ENCODE measurements at places on chromosomes 11 and 22.

GRCh38 chr11:1030086-1030485 lies 6.4 kb downstream of the MUC6 start:
- no peak for DNase-seq

GRCh38 chr11:65442842-65443331 lies 20.3 kb downstream of the NEAT1 start:
- no peak for DNase-seq

- no peak for DNase-seq
These were observed 28.0 kb downstream of the CTR9 start for GRCh38 chr11:10779086-10779485.

GRCh38 chr11:122695076-122695615 lies 39.6 kb downstream of the UBASH3B start:
- no peak for DNase-seq

- no peak for DNase-seq
These were observed 15.1 kb downstream of the CTNND1 start for GRCh38 chr11:57776577-57777210.

- DNase-seq, result no peak
These were observed 14.8 kb downstream of the OR51E2 start for GRCh38 chr11:4682623-4683419.

DNA sequence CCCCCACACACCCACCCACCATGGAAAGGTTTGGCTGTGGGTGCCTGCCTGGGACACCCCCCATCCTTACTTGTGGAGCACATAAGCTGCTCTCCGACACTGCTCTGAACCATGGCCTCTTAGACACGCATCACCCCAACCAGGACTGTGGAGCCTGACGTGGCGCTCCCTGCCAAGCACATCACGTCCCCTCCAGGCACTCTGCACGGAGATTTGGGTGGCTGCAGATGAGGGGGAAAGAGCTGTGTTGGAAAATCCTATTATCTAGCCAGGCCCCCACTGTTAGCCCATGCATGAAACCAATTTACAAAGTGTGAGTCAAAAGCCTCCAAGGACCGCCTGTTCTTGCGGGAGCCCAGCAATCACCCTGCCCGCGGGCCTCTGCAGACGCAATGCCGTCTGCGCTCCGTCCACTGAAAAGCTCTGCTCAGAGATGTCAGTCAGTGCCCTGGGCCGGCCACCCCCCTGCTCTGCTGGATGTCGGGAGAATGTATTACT lies 163.4 kb upstream of the NECTIN1 start:
- DNase-seq, result no peak
